ENCODE measurements at places on chromosomes 4 and X.

- no peak for DNase-seq
These were observed 61.0 kb downstream of the CHRNA9 start for GRCh38 chr4:40395908-40396793.

GRCh38 chrX:65688403-65688871 is 21.0 kb downstream of the MSN start:
- DNase-seq = no peak

DNA sequence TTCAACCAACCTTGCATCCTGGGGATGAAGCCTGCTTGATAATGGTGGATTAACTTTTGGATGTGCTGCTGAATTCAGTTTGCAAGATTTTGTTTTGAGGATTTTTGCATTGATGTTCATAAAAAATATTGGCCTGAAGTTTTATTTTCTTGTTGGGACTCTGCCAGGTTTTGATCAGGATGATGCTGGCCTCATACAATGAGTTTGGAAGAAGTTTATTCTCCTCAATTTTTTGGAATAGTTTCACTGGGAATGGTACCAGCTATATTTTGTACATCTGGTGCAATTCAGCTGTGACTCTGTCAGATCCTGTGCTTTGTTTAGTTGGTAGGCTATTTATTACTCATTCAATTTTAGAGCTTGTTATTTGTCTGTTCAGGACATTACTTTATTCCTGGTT is 340.3 kb upstream of the TRAM1L1 start:
- no peak for DNase-seq

GRCh38 chr4:88599298-88599697 is 7.0 kb downstream of the HERC3 start:
- no peak for DNase-seq

GRCh38 chr4:42610941-42611340 is 46.0 kb downstream of the ATP8A1 start:
- DNase-seq = no peak
